ENCODE measurements at places on chromosomes 12 and 14.

DNA sequence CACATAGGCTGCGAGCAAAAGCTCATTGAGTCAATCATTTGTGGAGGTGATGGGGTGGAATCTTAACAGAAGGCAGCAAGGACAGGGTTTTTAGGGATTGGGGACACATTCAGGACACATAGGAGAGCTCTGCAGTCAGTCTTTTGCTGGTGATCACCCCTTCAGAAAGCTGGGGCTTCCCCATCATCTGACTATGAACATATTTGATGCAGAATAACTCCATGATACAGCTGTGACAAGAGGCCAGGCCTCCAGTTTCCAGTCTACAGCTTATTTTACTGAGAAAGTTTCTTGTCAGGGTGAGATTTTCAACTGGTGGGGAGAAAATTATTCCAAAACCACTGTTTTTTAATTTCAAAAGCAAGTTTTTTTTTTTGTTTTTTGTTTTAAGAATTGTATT, 134.2 kb downstream of the TMEM30B start:
- no peak for DNase-seq

DNA sequence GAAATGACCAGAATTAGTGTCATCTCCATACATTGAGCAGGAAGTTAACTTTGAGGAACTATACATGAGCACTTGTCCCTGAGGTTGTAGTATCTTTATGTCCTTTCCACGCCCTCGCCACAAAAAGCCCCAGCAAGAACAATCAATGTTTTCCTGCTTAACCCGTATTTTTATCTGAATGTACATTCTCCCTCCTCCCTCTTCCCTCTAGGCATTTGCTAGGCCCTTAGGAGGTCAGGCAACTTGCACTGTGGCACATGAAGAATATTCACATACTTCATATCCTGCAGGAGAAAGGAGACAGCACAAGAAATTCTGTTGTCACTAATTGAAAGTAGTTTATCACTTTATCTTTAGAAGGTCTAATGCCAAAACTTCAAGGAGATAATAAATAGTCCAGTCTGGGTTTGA, 18.1 kb upstream of the DUSP6 start:
- DNase-seq, result no peak

DNA sequence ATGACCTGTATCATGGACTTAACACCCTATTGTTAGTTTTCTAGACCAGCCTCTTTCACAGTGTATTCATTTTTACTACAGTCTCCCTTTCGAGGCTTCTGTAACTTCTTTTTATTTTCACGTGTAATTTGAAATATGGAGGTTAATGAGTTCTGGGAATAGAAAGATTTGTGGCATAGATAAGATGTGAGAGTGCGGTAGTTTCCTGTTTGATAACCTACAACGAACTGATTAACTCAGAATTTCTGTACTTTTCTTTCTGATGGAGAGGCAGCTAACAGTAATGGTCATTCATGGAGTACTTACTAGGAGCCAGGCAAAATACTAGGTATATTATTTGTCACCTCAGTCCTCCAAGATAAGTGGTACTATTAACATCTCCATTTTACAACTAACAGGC, 21.2 kb downstream of the POLR3B start:
- no peak for DNase-seq

GRCh38 chr12:109074866-109075265, 18.4 kb downstream of the ALKBH2 start:
- DNase-seq, result no peak

DNA sequence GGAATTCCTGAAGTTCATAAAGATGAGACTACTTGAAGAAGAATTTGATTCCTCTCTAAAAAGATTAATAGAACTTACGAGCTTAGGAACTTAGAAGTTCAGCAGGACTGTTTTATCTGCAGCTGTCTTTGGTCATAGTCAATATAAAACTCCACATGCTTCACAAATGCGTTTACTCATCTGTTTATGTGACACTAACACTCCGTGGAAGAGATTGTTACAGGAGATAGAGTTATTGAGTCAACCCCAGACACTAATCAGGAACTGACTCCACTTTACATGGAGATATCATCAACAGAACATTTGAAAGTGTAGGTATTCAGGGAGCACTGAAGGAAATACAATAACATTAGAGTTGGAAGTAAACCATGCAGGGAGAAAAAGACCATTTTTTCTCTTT, 92.8 kb downstream of the LRFN5 start:
- DNase-seq, result no peak

- no peak for DNase-seq
These were observed 24.4 kb upstream of the FRMD6 start for GRCh38 chr14:51627313-51627712.

- peak; percentile 51 for DNase-seq
These were observed 63.5 kb downstream of the DGLUCY start for GRCh38 chr14:91177073-91178034.

DNA sequence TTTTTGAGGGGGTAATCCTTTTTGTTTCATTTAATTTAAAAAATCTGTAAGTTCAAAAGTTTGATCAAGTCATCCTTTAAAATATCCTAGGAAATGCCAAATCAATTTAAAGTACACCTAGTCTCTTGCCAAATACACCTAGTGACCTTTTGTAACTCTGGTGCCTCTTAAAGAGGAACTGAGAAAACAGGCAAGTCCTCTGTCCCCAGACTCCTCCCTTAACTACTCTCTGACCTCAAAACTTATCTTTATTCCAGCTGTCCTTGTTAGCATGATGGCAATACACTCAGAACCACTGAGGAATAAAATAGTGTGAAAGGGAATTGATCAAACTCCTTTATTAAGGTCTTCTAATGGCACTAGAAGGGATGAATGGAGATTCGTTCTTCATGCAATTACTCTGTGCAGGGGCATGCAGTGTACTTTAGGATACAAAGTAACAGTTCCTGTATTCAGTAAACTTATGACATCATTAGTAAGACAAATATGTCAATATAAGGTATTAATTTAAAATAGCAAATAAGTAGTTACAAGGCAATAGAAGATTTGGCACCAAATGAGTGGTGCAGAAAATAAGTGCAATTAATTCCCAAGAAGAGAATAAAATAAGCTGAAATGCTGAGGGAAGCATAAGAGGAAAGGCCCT, 3.3 kb downstream of the FAR2 start:
- no peak for DNase-seq

Measured in lower leg skin (tissue), 4 donors.